Stimulated activated CD4-positive, alpha-beta T cell treated with anti-CD3 and anti-CD28 coated beads, Interleukin-1b, Interleukin-23, amount 100 ng/mL, for 1 hour (primary cell): ENCODE measurements at places on chromosomes 6 and 20.
A peak's percentile ranks its signal among the peaks of the same experiment; 100 is the strongest.

- DNase-seq = no peak
Observed at GRCh38 chr6:169589699-169590257, 112.1 kb downstream of the WDR27 start.

GRCh38 chr6:15266423-15266996, 20.6 kb downstream of the JARID2 start:
- no peak for DNase-seq

DNA sequence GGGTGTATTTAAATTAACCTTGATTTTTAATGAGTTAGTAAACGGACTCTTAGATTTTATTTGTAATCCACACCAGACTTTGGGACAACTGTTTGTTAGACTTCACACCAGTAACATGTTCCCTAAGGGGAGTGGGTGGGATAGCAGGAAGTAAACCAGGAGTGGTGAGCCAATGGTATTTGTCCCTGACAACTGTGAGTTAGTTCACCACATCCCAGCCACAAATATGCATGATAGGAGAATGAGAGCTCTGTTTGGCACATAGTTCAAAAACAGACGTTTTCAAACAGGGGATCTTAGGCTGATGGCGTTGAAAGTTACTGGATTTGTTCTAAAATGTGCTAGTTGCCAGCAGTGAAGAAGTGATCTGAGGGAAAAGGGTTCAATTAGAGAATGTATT, 18.7 kb upstream of the COL10A1 start:
- no peak for DNase-seq

DNA sequence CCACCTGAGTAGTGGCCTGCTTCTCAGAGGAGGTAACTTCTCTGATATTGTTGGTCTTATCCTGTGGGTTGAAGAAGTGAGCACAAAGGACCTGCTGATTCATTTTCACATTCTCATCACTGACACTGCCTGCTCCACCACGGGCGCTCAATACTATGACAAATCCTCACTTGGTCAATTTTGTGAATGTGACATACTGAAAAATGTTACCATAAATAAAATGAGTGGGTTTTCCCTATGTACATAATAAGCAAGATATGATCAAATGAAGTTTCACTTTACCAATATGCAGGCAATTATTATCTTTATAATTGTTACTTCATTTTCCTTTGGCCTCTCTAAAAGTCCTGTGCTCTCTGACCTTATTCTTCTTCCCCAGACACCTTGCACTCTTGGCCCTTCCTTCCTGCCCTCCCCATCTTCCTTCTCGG, 71.5 kb upstream of the RIPOR2 start:
- DNase-seq = no peak

GRCh38 chr6:87444362-87444761, 28.4 kb upstream of the SLC35A1 start:
- no peak for DNase-seq

DNA sequence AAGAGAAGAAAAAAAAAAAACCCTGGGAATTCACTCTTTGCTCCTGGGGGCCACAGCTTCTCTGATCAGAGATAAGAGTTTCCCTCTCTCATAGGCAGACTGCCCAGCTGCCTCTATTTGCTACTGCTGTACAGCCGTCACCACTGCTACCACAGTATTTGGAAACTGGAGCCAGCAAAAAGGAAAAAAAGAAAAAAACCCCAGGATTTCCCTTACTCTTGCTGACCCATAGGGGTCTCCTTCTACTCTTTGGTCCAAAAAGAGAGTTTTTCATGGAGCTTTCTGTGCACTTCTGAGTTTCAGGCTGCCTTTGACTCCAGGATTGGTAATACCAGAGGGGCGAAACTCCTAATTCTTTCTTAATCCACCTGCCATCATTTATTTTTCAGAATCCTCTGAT, 89.7 kb downstream of the MDGA1 start:
- DNase-seq = no peak

DNA sequence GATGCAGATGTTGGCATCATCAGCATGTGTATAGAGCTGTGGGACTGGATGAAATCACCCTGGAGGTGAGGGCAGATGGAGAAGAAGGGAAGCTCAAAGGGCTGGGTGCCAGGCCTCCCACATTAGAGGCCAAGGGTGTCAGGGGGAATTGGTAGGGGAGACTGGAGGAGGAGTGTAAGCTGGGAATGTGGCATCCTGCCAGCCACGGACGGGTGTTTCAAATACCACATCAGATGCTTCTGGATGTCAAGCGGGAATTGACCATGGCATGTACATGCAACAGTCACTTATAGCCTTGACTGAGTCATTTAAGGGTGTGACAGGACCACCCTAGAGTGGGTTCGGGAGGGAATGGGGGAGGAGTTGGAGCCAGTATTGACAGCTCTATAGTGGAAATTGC, 9.6 kb downstream of the ERGIC3 start:
- no peak for DNase-seq

DNA sequence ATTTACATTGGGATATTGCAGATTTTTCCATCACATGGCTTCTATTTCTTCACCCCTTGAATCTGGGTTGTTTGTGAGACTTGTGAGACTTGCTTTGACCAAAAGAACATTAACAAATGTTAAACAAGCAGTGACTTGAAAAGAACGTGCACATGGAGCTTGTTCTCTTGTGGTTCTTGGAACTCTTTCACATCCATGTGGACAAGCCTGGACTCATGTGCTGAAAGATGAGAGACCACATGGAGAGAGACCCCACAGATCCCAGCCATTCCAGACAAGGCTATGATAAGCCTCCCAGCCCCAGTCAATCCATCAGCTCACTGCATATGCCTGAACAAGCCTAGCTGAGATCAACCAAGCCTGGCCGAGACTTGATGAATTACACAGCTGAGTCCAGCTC, 1365.7 kb upstream of the GJE1 start:
- no peak for DNase-seq

DNA sequence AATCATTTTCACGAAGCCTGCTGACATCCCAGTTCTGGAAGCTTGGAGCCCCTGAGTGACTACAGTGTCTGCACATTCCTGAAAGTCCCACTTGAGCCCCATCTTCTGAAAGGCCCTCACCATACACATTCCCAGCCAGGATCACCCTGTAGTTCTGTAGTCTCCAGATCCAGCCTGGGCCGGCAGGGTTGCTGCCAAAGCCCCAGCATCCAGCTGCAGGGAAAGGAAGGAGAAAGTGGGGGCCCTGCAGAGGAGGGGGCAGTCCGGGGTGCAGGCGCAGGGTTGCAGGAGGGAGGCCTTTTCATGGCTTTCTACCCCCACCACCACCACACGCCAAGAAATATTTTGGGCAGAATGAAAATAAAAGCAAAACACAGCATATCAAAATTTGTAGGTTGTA, 26.0 kb downstream of the MDFI start:
- DNase-seq = no peak

DNA sequence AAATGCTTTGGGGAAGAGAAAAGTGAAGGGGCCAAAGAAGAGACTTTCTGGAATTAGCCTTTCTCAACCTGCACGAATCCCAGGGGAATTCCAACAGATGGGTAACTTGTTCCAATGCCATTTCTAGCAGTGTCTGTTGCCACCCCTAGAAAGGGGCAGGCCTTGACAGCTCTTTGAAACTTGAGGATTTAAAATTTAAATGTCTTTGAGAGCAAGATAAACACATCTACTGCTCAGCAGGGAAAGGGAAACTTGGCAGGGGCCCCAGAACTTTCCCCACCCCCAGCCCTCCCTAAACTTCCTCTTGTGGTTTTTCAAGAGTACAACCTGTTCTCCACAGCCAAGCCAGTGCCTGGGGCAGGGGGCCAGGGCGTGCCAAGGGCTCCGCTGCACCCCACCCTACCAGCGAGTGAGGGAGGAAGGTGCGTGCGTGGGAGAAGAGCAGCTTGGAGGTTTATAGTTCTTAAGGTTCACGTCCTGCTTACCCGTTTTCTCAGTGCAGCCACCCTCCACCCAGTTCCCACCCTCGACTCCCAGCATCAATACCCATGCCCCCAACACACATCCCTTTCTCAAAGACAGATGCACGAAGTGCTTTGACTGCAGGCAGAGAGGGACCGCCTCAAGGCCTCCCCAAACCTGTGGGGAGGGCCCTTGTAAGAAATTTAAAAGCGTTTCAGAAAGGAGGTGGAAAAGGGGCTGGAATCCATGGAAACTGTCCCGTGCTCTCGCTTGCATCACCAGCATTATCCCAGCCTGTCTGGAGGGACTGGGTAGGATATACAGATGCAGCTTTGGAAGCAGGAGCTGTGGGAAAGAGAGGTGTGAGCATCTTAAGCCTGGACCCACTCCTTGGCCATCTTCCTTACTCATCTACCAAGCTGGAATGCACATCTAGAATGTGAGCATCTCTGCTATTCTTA, 4.5 kb upstream of the TAF8 start:
- peak; percentile 60 for DNase-seq

DNA sequence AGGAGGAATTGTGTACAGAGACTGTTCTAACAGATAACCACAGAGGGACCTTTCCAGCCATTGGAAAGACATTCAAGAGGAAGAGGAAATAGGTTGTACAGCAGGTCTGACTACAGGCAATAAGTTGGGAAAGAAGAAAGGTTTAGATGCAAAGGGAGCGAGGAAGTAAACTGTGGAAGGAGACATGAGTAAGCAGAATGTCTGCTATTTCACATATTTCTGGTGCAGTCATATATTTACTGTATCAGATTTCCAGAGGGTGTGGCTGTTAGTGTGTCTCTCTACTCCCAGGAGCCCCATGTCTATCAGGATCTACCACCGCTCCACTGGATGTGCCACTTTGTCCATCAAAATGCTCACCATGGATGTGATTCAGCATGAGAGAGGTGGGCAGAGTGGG, 25.9 kb downstream of the MRS2 start:
- no peak for DNase-seq

DNA sequence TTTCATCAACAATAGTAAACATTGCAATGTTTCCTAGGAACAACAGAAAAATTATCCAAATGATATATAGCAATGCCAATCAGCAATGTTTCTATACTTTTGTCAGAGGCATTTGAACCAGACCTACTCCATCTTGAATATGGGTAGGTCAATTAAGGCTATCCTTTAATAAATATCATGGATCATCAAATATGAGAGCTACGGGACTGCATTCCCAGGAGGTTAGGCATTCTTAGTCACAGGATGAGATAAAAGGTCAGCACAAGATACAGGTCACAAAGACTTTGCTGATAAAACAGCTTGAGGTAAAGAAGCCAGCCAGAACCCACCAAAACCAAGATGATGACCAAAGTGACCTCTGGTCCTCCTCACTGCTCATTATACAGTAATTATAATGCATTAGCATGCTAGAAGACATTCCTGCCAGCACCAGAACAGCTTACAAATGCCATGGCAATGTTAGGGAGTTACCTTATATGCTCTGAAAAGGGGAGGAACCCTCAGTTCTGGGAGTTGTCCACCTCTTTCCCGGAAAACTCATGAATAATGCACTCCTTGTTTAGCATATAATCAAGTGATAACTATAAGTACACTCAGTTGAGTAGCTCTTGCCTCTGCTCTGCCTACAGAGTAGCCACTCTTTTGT, 8.6 kb upstream of the SERPINB6 start:
- no peak for DNase-seq

GRCh38 chr6:41784581-41785171, 2.8 kb upstream of the TOMM6 start:
- DNase-seq = no peak

DNA sequence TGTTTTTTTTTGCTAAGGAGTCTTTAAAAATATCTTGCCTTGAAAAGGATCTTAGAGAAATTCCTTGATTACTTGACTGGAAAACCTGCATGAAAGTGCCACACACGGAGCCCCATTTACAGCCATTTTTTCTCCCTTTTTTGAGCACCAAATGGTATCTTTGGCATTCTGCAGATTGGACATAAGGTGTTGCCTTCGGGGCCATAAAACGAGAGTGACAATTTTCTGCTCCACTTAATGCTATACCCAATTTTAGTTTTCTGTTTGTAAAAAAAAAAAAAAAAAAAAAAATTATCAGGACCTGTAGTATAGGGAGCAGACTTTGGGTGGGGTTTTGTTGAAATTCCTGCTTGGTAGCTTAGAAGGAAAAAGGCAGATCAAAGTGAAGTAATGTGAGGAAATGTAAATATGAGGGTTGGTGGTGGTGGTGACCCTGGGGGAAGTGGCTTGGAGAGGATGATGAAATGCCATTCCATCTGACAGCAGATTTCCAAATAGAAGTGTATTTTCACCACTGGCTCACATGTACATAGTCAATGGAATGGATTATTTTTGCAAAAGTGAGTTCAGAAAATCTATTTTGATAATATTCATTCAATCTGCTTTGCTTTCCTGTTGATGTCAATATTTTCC, 212.1 kb upstream of the SOX4 start:
- DNase-seq = no peak

- DNase-seq = no peak
Observed at GRCh38 chr6:129592516-129593232, 117.3 kb downstream of the ARHGAP18 start.

DNA sequence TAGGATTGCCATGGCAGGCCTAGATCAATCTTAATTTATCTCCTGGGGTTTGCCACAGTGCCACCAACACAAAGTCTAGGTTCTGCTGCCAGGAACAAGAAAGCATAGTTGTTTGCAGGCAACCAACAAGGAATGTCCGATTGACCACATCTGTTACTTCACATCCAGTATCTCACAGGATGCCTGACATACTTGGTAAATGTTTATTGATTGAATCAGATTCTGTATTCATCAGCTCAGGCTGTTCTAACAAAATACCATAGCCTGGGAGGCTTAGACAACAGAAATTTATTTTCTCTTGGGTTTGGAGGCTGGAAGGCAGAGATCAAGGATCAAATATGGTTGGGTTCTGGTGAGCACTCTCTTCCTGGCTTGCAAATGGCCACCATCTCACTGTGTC, 26.3 kb upstream of the MC3R start:
- no peak for DNase-seq

DNA sequence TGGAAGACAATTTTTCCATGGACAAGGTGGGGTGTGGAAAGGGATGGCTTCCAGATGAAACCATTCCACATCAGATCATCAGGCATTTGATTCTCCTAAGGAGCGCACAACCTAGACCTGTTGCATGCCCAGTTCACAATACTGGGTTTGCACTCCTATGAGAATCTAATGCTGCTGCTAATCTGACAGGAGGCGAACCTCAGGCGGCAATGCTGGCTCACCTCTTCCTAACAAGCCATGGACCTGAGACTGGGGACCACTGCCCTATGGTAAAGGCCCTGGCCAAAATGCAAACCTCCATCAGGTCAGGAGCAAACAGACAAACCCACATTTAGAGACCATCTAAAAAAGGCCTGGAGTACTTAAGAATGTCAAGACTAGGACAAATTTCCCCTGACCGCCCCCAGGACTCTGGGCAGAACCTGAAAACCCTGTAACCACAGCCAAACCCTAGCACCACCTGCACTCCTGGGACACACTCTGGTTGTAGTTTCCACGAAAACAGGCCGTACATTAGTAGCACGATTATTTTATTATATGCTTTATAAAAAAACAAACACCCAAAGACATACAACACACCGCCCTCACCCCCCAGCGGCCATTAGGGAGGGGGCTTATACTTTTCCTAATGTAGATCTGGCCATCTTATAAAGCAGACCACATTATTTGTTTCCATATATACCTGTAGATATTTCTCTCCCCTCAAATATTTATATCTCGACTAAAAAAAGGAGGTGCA, 27.3 kb downstream of the SNX5 start:
- no peak for DNase-seq

GRCh38 chr6:72560721-72561593, 60.9 kb upstream of the KCNQ5 start:
- no peak for DNase-seq

GRCh38 chr6:102389994-102390393, 996.5 kb downstream of the GRIK2 start:
- no peak for DNase-seq
